ENCODE measurements at places on chromosomes 7 and 10.

- DNase-seq: no peak
- no peaks in the 10 kb centered on the region for H3K4me1 ChIP-seq
- H3K36me3 ChIP-seq: no peaks in the 10 kb centered on the region
- H3K27ac ChIP-seq: no peak overlapping the region
Measured at GRCh38 chr10:33042565-33042964, 84.5 kb upstream of the ITGB1 start.

DNA sequence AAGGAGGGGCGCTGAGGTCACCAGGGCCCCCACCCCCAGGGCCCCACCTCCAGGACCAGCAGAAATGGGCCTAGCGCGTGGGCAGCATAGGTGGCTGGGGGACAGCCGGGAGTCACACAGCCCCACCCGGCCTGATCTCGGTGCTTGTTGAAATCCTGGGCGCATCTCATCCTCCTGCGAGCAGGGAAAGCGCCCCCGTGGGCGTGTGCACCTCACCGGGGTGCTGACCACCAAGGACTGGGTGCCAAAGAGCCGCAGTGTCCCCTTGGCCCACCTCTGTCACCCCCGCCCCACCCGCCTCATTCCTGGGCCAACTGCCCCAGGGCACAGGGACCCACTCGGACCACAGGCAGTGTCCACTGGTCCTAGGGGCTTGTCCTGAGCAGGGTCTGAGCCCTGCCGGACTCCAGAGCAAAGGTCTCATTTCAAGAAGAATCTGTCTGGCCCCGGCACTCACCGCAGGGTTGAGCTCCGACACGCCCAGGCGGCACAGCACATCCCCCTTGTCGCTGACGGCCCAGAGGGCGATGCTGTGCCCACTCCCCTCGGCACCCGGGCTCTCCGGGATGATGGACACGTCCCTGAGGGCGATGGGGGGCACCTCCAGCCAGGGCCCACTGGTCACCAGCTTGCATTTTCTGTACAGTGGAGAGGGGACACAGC, 11.4 kb downstream of the BHLHA15 start:
- no peak overlapping the region for H3K4me3 ChIP-seq
- no peaks in the 10 kb centered on the region for H3K27me3 ChIP-seq
- no peak overlapping the region for H3K27ac ChIP-seq
- H3K36me3 ChIP-seq: peaks cover 9% of the 10 kb centered on the region

GRCh38 chr7:80883154-80884025, 35.5 kb downstream of the SEMA3C start:
- no peaks in the 10 kb centered on the region for H3K27me3 ChIP-seq
- H3K36me3 ChIP-seq: no peaks in the 10 kb centered on the region
- DNase-seq: no peak
- H3K4me3 ChIP-seq: no peak overlapping the region
- no peak overlapping the region for H3K27ac ChIP-seq
- no peaks in the 10 kb centered on the region for H3K4me1 ChIP-seq

GRCh38 chr7:150958062-150958552, 20.0 kb downstream of the KCNH2 start:
- DNase-seq: no peak
- peaks cover 7% of the 10 kb centered on the region for H3K4me1 ChIP-seq
- no peaks in the 10 kb centered on the region for H3K27me3 ChIP-seq
- H3K36me3 ChIP-seq: no peaks in the 10 kb centered on the region
- H3K27ac ChIP-seq: no peak overlapping the region

DNA sequence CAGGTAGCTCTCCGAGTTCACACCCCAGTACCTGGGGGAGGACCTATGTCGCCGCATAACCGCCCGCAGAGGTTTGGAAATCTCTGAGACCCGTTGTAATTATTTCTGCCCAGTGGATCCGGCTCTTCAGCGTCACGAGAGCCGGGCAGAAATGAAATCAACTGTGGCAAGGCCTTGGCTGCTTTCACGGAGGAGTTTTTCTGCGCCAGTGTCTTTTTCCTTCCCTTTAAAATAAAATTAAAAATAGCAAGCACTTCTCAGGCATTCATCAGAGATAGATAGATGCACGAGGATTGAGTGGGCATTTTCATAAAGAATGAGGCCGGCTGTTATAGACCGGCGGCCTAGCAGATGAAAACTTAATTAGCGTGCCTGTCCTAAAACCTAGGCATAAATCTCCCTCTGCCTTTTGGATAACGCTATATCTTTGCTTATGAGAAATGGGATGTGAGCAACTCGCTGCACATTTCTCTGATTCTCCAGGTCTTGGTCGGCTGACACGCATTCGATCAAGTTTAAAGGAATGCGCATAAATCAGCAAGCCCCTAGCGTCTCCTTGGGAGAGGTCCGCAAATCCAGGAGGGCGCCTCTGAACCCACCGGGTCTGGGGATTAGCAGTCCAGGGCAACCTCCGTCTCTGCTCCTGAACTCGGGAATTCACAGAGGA, 6.4 kb downstream of the HOXA13 start:
- H3K36me3 ChIP-seq: no peaks in the 10 kb centered on the region
- DNase-seq: no peak
- H3K4me1 ChIP-seq: peaks cover 15% of the 10 kb centered on the region

GRCh38 chr10:112343056-112343806, 30.7 kb upstream of the ACSL5 start:
- no peaks in the 10 kb centered on the region for H3K27me3 ChIP-seq
- H3K4me1 ChIP-seq: no peaks in the 10 kb centered on the region
- no peaks in the 10 kb centered on the region for H3K36me3 ChIP-seq
- H3K27ac ChIP-seq: no peak overlapping the region

- DNase-seq: no peak
- H3K4me1 ChIP-seq: peaks cover 24% of the 10 kb centered on the region
- no peak overlapping the region for H3K4me3 ChIP-seq
- no peaks in the 10 kb centered on the region for H3K27me3 ChIP-seq
- no peaks in the 10 kb centered on the region for H3K36me3 ChIP-seq
- no peak overlapping the region for H3K27ac ChIP-seq
Measured at GRCh38 chr7:92720604-92721350, 115.6 kb downstream of the CDK6 start.

GRCh38 chr7:46764100-46764936, 817.6 kb downstream of the TNS3 start:
- no peak overlapping the region for H3K27ac ChIP-seq

DNA sequence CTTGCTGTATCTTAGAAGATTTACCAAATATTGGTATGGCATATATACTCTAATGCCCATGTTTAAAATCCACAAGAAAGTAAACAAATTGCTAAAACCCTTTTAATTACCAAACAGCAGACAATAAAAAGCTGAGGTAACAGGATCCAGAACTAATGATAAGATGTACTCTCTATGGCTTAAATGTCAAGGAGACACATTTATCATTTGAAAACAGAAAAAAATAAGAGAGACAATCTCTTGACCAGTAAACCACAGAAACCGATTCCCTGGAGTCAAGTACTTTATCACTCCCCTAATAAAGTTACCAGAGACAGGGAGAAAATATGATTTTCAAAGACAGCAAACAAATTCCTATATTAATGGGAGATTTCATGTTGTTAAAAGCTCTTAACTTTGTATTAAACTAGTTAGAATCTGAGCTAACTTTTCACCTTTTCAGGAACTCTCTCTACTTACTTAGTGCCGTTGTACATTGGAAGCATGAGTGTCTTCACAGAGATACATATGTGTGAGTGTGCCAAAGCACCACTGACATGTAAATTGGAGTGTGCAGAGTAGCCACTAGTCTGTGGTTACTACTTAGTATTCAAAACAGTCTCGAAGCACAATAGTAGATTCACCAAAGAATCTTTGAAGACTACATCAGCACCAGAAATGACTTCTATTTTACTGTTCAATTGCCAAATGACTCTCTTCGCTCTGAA, 44.2 kb downstream of the TSPAN12 start:
- no peak overlapping the region for H3K27ac ChIP-seq
- DNase-seq: no peak
- no peak overlapping the region for H3K4me3 ChIP-seq
- no peaks in the 10 kb centered on the region for H3K27me3 ChIP-seq
- H3K4me1 ChIP-seq: no peaks in the 10 kb centered on the region

DNA sequence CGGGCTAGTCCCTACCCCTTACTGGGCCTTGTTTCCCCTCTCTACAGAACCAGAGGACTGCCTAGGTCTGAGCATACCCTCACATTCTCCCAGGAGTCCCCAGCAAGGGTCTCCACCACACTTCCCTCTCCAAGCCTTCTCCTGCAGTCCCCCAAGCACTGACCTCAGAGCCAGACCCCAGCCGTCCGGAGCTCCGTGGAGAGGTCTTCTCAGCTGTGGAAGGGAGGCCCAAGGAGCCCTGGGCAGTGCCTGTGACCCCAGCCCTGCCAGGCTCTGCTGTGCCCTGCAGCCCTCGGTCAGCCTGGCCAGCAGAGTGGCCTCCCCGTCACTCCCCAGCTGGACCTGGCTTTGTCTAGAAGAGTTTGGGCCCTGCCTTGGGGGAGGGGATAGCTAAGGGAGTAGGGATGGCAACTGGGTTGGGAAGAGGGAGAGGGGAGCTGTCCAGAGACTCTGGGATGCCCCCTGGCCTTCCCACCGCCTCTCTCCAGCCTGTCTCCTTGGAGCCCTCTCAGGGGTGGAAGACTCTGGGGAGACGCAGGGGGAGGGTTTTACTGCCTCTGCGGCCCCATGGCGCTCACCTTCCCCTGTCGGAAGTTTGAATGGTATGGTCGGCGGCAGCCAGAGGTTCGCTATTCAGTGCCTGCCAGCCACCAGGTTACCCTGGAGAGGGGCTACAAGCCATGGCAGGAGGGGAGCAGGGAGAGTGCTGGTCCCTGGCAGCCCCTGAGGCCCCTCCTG, at the start of gene C10orf105:
Gene C10orf105, minus strand, starts transcription at position 315 of the 738 bp plus-strand sequence. CDS start 3,441 bp downstream, outside the sequence.
- peaks cover 17% of the 10 kb centered on the region for H3K4me1 ChIP-seq
- H3K36me3 ChIP-seq: no peaks in the 10 kb centered on the region
- H3K4me3 ChIP-seq: no peak within 1 kb of the TSS
- DNase-seq: no peak
- no peak within 1 kb of the TSS for H3K27ac ChIP-seq

- no peak for DNase-seq
- H3K4me3 ChIP-seq: no peak overlapping the region
- H3K4me1 ChIP-seq: peaks cover 6% of the 10 kb centered on the region
- no peak overlapping the region for H3K27ac ChIP-seq
Measured at GRCh38 chr10:2682491-2682890, 384.9 kb upstream of the PFKP start.

GRCh38 chr10:110774069-110775019, 97.4 kb upstream of the PDCD4 start:
- H3K36me3 ChIP-seq: no peaks in the 10 kb centered on the region
- DNase-seq: no peak
- H3K27ac ChIP-seq: no peak overlapping the region

- H3K27ac ChIP-seq: no peak overlapping the region
- H3K36me3 ChIP-seq: no peaks in the 10 kb centered on the region
Measured at GRCh38 chr10:123567984-123568739, 98.0 kb upstream of the GPR26 start.

- no peak for DNase-seq
- no peak overlapping the region for H3K4me3 ChIP-seq
- H3K4me1 ChIP-seq: peaks cover 12% of the 10 kb centered on the region
- no peaks in the 10 kb centered on the region for H3K36me3 ChIP-seq
- H3K27me3 ChIP-seq: no peaks in the 10 kb centered on the region
Measured at GRCh38 chr10:133012573-133013359, 70.4 kb upstream of the CFAP46 start.

DNA sequence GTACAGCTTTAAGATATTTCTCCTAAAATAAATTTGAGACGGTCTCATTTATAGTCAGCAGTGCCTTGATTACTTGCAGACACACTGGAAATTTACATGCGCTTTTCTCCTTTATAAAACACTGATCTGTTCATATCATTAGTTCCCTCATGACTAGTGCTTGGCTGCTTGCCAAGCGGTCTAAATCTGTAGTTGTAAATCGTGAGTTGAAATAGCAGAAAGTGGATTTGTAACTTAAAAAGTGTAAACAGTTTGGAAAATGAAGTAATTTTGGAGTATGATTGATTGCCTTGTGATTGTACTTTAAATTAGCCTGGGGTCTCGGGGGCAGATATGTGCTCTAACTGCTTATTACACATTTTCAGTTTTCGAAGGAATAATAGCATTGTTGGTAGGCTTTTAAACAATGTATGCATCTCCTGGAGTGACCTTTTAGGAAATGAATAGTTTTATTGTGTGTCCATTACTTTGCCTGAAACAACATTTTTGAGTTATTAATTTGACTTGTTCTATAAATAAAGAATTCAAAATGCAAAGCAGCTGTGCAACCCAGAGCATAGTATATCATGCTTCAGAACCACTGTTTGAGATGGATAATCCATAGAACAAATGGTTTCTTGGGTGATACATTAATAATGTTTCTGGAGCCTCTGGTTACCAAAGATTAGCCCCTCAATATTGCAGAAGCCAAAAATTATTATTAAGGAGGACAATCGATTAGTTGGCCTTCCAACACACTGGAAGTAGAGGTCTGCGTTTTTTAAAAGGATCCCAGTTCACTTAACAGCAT, 73.3 kb downstream of the ARID5B start:
- no peak overlapping the region for H3K4me3 ChIP-seq
- H3K4me1 ChIP-seq: no peaks in the 10 kb centered on the region
- H3K27ac ChIP-seq: no peak overlapping the region
- no peak for DNase-seq
